ENCODE measurements at places on chromosomes 2 and 18. TPM values are rescaled to one million over a fixed set of nuclear protein-coding genes. Genes with fewer than 3 reads are reported as not detected.

GRCh38 chr2:15243762-15244161 lies 317.4 kb downstream of the NBAS start:
- DNase-seq = no peak

DNA sequence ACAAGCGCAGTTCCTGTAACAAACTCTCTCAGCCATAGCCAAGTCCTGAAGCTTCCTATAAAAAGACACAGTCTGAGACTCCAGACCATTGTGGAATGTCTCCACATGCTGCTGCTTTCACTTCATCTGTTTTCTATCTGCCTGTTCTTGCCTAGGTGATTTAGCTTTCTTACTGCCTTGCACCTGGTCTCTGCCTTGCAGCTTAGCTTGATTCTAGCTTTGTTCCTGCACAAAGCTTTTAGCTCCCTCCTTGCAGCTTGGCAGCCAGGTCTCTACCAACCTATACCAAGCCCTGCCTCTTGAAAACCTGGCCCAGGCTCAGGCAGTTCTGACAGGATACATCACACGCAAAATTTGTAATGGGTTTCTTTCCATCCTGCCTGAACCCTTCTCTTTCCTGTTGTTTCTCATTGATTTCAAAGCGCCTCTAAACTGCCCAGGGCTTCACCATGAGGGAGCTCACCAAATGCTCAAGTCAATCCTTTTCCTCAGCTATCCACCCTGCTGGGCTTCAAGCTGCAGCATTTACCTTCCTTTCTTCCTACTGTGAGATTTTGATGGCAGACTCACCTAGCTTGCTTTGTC lies 941.3 kb upstream of the NXPH2 start:
- DNase-seq = no peak

DNA sequence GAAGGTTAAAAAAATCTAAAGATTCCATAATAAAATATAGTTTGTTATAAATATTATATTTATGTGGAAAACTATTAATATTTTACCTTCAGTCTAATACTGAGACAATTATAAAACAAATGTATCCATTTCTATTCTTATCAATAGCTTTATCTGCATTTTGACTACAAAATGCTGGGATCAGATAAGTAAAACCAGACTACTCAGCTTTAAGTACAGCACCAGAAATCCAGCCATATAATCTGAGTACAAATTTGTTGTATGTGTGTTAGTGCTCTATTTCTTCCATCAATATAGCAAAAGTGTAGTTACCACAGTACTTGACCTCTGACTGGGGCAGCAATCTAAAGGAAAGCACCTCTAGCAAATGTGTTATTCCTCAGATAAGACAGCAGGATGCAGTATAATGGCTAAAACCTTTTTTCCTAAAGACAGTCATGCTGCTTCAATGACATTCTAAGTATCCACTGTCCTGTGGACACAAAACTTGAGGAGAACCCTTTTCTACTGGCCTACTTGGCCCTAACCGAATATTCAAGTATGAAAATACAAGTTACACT lies 68.1 kb downstream of the OLA1 start:
- peak; percentile 21 for DNase-seq

DNA sequence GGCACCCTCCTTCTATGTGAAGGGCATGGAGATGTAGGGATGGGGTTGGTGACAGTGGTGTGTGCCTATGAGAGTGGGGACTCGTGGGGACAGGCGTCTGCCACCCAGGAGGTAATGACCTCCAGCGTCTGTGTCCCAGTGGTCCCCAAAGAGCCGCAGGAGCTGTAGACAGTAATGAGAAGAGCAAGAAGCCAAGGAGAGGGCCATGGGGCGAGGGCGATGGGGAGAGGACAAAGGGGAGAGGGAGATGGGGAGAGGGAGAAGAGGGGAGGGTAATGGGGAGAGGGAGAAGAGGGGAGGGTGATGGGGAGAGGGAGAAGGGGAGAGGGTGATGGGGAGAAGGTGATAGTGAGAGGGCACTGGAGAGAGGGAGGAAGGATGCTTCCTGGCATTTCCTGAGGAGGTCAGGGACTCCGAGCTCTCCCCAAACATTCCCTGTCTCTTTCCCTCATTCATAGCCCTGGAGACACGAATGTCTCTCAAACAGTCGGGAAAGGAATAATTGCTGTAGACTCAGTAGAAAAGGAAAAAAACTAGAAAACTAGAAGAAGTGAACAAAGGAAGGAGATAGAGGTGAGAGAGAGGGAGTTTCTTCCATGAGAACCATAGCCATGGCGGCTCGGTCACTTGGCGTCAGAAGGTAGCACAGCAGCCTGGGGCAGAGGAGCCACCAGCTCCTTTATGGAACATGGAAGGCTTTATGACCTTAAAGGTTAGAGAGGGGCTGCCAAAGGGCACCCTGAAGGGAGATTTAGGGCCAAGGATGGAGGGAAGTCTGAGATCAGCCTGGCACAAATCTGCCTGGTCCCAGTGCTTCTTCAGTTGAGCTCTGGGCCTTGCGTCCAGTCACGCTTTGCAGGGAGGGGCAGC lies 39.5 kb downstream of the PSD4 start:
- no peak for DNase-seq

GRCh38 chr2:148926291-148926961 lies 51.4 kb downstream of the KIF5C start:
- DNase-seq = peak; percentile 18

GRCh38 chr2:237171396-237171795 lies 85.7 kb downstream of the COPS8 start:
- DNase-seq = peak; percentile 14

DNA sequence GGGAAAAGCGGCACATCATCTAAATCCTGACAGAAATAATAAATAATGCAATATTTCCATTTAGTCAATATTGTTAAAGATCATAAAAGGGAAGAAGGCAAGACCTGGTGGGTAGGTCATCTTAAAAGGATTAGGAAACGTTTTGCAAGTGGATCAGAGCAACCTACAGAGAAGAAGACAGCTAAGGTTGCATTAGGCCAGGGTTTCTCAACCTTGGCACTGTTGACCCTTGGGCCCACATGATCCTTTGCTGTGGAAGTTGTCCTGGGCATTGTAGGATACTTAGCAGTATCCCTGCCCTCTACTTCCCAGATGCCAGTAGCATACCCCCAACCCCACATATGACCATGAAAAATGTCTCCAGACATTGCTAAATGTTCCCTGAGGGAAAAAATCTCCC lies 55.0 kb downstream of the KLF7 start:
- no peak for DNase-seq

- DNase-seq = no peak
These were observed 42.8 kb downstream of the SLC9A4 start for GRCh38 chr2:102515851-102516250.

DNA sequence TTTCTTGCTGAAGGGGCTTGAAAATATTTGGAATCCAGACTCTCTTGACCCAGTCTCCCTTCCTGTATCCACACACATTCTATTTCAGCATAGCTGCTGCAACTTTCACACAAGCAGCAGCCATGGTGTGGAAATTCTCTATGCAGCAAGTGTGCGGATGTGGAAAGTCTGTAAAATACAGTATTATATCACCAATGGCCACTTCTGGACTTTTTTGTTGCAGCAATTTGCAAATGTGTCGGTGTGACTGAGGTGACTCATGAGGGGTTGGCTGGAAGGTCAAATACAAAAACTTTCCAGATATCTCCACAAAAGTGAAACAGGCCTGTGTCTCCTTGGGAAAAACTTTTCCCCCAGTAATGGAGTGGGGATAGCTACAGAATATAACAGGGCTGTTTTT lies 299.3 kb upstream of the GYPC start:
- no peak for DNase-seq

GRCh38 chr2:21644266-21644665 lies 520.5 kb downstream of the TDRD15 start:
- no peak for DNase-seq

GRCh38 chr2:20159411-20160070 lies 65.4 kb downstream of the SDC1 start:
- no peak for DNase-seq

GRCh38 chr2:29753671-29754444 lies 167.5 kb downstream of the ALK start:
- DNase-seq = no peak

DNA sequence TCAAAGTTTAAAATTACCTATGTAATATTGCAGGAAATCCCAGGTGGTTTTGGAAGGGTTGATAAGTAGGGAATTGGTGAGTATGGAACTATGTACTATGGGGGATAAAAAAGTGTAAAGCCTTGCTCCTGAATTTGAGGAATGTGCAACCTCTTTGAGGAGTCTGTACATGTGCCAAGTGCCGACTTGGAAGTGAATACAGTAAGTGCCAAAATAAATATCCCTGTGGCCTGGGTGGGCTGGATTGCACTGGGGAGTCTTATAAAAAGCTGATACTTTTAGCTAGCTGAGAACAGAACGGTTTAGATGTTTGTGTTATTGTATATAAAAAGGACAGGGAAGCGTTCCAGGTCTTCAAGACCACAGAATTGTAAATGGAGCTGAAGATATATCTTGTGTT lies 317.1 kb upstream of the LRRTM1 start:
- no peak for DNase-seq

DNA sequence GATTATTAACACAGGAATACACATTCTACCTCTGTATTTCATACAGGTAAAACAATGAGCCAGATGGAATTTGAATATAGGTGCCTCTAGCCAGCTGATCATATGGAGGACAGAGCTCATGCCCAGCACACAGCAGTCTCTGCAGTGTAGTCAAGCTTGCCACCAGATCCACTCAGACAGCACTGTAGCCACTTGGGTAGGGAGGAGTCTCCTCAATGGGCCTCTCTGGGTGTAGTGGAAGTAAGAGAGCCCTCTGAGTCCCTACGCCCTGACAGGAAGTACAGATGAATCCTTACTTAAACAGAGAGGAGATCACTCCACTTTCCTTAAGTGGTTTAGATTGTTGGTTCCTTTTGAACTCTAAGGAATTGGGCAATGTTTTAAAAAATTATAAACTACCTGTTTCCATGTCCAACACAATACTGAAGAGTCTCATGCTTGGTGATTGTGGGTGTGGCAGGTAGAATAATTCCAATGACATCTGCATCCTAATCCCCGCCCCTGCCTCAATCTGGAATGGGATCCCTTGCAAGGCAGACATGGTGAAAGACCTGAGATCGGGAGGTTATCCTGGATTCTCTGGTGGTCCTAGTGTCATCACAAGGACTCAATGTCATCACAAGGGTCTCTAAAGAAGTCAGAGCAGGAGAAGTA lies 23.0 kb upstream of the TMEM200C start:
- DNase-seq = no peak

DNA sequence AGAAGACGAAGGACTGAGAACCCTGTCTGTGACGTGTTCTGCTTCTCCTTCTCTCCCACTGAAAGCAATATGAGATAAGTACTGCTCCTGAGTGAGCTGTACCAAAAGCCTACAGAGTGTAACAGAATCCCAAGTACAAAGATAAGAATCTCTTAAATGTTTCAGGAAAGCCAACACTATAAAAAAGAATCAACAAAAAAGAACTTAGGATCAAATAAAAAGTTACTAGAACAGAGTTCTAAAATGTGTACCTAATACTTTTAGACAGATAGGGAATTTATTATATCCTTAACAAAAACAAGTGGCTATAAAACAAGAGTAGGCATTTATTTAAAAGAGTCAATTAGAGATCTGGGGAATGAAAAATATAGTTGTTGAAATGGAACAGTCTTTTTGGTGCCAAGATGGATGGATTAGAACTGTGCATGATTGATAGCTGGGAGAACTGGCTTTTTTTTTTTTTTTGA lies 49.0 kb downstream of the NCOA1 start:
- DNase-seq = no peak

GRCh38 chr2:213220967-213221603 lies 63.2 kb upstream of the SPAG16 start:
- DNase-seq = no peak

DNA sequence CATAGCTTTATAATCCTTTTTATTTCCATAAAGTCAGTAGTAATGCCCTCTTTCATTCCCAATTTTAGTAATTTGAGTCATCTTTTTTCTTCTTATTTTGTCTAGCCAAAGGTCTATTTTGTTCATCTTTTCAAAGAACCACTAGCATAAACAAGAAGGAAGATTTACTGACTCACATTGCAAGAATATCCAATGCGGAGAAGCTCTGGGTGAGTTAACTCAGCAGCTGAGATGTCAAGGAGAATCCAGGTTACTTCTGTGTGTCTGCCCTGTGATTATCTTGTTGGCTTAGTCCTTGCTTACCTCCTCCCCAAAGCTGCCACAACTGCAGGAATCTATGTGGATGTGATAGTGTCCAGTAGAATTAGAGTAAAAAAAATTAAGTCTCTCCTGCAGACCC lies 311.4 kb upstream of the NCKAP5 start:
- no peak for DNase-seq

DNA sequence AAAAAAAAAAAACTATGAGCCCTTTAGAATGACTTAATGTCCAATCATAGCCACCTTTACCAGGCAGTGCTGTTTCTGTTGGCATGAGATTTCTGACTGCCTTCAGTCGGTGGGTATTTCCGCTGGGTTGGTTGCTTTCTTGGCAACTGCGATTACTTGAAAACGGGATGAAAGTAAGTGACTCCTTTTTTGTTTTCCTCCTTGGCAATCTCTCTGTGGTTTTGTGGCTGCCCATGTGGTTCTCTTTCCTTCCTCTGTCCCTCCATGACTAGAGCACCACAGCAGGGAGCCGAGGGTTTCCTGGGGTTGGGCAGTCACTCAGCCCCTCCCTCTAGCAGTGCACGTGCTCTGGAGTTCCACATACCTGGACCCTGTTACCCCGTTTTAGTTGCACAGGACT lies 112.1 kb downstream of the KLHL29 start:
- DNase-seq = no peak

- no peak for DNase-seq
These were observed 9.3 kb downstream of the MAPRE3 start for GRCh38 chr2:26979741-26980140.

DNA sequence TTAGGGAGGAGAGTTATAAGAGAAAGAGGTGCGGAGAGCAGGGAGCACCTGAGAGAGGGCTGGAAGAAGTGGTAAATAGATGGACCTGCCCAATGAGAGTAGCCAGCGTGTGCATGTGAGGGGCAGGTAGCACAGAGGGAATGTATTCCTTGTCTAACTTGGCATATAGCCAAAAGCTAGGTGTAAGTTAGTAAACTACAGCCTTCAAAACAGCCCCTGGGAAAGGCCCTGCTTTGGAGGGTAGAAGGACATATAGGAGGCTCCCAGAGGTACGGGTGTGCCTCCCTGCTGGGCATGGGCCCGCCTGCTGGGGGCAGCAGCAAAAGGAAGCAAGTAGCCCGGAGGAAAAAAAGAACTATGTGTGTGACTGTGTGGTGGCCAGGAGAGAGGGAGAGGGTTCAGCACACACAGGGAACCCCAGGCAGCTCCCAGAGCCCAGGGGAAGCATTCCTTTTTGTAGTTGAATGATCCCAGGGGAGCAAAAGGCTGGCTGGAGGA lies 48.0 kb downstream of the TCF7L1 start:
- DNase-seq = peak; percentile 27

RHBDD1 gene
- 4.6 TPM for total RNA-seq

FSHR gene
- not detected for total RNA-seq

RRM2 gene
- total RNA-seq = 29.1 TPM

SPATS2L gene
- 9.4 TPM for total RNA-seq

RAPGEF4 gene
- 17.7 TPM for total RNA-seq

SCYGR8 gene
- not detected for total RNA-seq

FECH gene
- 34.9 TPM for total RNA-seq

CRIM1 gene
- 375 TPM for total RNA-seq

DPY30 gene
- total RNA-seq = 50.3 TPM

RBM43 gene
- total RNA-seq = 1.7 TPM

RIT2 gene
- not detected for total RNA-seq

Data from dermis microvascular lymphatic vessel endothelial cell (primary cell).